Activated T-helper 9 cell treated with anti-CD3 and anti-CD28 coated beads, Interleukin-2, amount 50 U/mL, for 16 hours (primary cell): ENCODE measurements at places on chromosomes 7 and 10.

GRCh38 chr10:2817940-2818636 is 249.3 kb upstream of the PFKP start:
- no peak for DNase-seq

GRCh38 chr7:130899638-130900401 is 165.8 kb upstream of the KLF14 start:
- no peak for DNase-seq

DNA sequence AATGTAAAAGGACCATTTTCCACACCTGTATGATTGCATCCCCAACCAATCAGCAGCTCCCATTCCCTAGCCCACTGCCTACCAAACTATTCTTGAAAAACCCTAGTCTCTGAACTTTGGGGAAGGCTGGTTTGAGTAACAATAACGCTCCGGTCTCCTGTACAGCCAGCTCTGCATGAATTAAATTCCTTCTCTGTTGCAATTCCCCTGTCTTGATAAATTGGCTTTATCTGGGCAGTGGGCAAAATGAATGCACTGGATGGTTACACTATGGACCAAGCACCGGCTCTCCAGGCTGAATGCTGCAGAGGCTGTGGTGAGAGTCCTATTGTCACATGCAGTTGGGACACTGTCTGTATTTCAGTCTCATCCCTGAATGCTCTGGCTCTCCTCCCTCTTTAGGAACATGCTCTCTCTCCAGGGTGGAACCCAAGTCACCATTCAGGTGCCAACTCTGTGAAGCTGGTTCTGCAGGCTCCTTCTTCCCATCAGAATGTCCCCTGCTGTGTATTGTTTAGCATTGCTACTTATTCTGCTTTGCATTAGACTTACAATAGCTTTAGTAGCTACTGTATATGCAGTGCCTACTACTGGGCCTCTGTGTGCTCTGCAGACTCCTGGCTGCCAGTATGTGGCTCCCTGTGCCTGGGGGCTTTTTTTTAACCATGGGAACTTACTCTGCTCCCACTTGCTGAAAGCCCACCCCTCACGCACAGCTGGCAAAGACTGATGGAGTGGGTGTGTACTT is 6.9 kb downstream of the CCL24 start:
- no peak for DNase-seq

DNA sequence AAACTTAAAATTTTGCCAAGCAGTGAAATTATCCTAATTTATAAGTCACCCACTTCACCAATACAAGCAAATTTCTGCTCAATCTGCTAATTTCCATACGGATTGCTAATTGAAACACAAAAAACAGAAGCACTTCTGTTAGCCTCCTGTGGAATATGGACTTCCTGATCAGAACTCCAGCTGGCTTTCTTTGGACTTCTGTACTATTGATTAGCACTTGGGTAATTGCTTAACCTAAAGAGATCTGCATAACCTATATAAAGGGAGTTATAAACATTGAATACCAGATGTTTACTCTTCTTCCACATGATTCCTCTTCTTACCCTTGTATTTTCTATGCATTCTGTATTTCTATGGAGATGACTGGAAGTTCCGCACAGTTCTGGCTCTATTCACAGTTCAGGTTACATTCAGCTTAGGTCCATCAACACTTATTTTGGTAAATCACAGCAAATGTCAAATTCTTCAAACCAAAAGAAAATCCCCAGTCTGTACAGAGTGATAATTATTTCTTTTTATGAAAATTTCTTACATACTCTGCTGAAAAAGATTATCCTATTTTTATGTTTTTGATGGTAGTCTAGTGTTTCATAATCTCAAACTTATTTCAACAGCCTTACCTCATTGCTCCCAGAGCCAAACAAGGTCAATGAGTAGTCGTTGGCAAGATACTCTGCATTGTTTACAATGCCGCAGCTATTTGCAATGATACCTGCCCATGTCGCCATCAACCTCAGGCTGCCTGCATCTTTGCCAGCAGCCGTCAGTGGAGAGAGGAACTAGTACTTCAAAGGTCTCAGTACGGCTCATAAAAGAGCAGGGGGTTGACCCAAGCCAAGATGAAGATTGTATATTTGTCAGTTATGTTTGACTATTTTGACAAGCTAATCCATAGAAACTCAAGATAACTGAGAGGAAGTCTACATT is 225.6 kb downstream of the AHR start:
- DNase-seq: no peak

DNA sequence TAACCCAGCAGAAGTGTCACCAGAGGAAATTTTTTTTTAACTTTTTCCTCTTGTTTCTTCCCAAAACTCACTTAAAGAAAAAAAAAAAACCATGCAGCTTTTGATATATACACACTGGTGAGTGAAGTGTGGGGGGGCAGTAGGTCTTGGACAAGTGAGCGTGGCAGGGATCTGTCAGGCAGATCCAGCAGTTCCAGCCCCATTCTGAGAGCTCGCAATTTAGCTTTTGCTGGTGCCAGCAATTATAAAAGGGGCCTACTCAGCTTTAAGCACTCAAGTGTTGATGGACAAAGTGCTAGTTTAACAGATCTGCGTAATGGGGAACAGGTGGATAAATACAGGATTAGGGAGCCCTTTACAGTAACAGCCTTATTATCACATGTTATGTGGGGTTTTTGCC is 619.2 kb upstream of the GALNT17 start:
- DNase-seq: no peak

DNA sequence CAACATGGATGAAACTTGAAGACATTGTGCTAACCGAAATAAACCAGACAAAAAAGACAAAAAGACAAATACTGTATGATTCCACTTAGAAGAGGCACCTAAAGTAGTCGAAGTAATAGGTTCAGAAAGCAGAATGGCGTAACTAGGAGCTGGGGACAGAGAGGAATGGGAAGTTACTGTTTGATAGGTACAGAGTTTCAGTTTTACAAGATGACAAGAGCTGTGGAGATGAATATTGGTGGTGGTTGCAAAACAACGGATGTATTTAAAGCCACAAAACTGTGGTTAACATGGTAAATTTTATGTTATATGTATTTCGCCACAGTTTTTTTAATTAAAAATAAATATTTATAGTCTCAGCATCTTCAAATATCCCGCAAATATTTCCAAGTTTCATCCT is 64.1 kb upstream of the DIP2C start:
- no peak for DNase-seq

DNA sequence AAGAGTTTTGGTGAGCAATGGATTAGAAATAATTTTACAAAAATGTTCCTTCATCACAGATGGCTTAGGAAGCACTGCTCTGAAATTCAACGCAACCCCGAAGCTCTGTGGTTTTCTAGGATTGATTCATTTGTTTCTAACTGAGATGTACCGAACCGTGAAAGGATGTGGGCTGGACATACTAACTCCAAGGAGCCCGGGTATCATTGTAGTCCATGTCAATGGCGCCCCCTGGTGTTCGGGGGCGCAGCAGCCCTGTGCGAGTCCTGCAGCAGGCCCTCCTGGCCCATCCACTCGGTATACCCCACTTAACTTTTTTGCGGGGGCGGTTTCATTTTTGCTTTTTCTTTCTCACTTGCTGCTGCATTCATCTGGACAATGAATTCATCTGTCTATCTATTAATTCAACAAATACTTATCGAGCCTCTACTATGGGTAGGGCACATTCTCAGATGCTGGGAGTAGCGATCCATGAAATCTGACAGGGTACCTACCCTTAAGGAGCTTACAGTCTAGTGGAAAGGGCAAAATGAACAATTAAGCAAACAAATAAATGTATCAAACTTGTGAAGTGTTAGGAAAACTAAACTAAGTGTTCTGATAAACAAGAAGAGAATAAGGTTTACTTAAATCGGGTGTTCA is 25.2 kb upstream of the ITPRID1 start:
- no peak for DNase-seq

- no peak for DNase-seq
These were observed 542 bp upstream of the SAMD9L start for GRCh38 chr7:93148727-93149126.

DNA sequence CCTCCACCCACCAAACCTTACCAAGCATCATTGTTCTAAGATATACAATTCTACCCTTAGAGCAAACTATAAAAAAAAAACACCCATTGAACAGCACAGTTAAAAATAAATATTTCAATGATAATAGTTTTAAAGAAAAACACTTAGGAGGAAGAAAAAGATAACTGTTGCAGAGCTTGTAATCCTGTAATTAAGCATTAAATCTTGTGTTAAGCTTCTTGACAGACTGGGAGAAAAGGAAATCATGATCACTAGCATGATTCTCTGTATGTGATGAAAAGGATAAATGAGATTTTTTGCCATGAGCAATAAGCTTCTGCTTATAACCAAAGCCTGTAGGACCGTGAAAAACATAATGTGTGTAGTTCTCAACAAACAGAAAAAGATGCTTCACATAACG is 289.8 kb downstream of the CACNA2D1 start:
- no peak for DNase-seq

- peak; percentile 1 for DNase-seq
These were observed 684 bp upstream of the ATXN7L1 start for GRCh38 chr7:105876964-105877601.

GRCh38 chr10:97713339-97713825 is at the start of gene MARVELD1:
Gene MARVELD1, plus strand, starts transcription at chr10:97713730. Its CDS starts 147 bp downstream, at chr10:97713877.
- DNase-seq: no peak

DNA sequence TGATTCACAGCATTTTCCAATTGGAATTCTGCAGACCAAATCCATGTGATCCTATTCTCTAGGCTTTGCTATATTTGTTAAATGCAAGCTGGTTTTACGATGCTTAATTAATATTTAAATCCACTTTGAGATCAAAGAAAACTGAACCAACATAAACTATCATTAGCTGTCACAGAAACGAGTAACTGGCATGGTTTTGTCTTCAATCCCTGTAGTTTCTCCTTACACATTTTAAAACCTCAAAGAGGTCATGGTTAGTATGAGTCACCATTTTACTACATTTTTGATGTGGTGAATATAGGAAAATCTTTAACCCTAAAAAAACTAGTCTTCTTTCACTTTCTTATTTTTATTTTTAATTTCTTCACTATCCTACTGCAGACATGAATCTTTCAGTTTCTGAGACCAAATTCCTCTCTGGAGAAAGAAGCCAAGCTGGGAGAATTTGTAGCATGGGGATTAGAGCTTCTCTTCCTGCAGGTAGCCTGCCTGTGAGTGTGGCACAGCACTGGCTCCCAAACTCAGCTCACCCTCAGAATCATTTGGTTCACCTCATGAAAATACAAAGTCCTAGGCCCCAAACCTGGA is 8.7 kb upstream of the LIPM start:
- no peak for DNase-seq

DNA sequence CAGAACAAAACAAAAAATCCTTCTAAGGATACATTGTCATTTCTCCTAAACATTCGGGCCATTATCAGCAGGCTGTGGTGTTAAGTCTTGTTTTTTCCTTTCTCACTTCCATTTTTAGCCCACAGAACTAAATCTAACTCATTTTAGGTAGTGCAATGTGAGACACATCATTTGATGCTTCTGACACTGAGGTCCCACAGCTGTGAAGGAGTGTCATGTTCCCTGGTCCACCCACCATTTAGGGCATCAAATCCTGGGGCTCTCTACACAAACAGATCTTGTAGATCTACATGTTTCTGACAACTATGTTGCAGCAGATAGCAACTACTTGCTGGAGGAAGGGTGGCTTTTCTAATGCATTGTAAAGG is 232.5 kb upstream of the IGFBP3 start:
- no peak for DNase-seq

DNA sequence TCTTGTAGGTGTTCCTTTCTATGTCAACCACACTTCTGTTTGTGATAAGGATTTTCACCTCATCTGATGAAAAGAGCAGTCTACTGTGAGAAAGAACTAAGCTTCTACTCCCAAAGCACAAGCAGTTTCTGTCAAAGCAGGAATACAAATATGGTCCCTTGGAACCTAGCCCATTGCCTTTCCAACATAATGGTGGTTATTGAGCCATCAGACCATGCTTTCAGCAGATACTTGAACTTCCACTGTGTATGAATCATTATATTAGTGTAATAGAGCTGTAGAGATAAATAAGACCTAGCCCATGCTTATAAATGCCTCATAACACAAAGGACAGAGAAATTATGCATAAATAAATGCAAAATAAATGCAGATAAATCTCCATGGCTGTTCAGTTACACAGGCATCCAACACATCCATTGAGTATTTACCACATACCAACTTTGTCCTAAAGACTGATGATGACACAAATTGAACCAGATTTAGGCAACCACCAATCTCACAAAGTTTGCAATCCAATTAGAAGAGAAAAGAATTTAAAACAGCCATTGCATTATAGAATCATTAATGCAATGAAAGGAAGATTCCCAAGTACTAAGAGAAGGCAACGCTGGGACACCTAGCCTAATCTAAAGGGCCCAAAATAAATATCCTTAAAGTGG is 729.4 kb upstream of the C7orf33 start:
- DNase-seq: no peak
